ENCODE measurements at places on chromosomes 3 and 15.

DNA sequence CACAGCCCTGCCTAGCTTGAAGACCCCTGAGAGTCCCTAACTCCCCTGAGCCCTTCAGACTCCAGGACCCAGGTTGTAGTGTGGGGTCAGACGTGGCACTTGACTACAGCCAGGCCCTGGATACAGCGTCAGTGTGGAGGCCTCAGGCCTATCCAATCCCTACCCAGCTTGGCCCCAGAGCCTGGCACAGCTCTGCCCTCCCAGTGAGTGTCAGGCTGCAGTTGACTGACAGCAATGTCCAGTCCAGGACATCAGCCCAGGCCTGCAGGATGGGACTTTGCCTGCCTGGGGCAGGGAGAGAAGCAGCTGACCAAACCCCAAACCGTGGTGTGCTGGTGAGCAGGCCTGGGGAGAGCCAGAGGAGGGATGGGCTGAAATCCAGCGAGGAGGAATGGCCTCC lies 27.3 kb downstream of the KLF13 start:
- DNase-seq: peak; percentile 61

- DNase-seq: peak; percentile 85
These were observed 27.4 kb downstream of the STOML1 start for GRCh38 chr15:73964736-73965093.

GRCh38 chr3:95567346-95567745 lies 1247.0 kb upstream of the EPHA6 start:
- no peak for DNase-seq

DNA sequence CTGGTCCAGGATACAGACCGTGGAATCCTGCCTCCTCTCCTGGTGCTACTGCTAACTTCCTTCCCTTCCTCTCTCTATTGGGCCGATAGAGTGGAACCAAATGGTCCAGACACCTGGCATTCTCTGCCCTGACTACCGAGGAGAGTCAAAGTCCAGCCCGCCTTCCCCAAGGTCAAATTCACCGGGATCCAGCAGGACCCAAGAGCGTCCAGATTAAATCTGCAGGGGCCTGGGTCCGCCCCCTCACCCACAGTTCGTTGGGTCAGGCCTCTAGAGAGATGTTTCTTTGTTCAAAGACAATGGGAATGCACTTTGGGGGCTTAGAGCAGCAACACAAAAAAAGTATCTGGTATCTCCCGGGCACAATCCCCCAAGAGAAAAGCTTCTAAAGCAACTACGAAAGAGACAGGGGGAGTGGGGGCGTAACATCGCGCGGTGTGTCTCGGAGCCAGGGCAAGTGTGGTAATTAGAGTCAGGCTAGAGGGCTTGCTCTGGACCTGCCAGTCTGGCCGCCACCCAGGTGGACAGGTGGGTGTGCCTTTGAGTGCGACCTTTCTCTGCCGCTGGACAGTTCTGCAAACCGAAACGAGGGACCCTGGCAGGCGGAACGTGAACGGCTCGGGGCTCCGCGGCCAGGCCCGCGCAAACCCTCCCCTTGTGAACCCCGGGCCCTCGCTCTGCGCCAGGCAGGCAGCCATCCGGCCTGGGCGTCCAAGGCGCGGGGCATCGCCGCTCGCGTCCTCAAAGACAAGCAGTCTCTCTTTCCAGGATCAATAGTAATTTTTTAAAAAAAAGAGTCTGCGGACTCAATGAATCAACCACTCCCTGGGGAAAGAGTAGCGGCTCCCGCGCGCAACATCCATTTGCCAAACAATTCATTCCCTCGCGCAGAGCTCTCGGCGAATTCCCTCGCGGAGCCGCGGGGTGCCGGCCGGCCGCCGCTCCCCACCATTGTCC lies 806 bp downstream of the KLHL25 start:
- peak; percentile 63 for DNase-seq

- no peak for DNase-seq
These were observed 95.3 kb upstream of the SLC2A2 start for GRCh38 chr3:171121801-171122200.

GRCh38 chr15:68990231-68990991 lies 24.1 kb upstream of the NOX5 start:
- no peak for DNase-seq

DNA sequence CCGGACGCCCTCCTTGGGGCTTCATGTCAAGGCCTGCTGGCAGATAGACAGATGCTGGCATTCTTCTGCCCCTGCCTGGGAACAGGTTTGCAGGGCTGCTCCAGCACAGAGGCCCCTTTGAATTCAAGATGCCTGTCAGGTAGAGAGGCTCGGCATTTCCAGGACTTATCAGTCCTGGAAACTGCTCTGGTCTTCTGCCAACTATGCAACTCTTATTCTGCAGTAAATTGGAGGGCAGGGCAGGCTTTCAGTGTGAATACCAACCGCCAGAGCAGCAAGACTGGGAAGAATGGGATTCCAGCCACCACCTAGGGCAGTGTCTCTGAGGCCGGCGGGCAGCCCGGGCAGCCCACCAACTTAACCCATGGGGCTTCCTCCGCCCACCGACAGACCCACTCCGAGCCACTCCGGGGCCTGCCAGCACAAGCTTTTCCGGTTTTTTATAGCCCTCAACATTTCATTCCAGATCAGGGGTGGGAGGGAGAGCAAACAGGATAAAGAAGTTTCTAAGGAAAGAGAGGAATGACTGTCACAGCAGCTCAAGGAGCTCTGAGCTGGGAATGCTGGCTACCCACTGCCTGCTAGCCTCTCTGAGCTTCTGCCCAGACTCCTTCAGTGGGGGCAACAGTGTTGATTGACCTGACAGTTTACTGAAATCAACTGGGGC lies 140.9 kb downstream of the NTRK3 start:
- no peak for DNase-seq

DNA sequence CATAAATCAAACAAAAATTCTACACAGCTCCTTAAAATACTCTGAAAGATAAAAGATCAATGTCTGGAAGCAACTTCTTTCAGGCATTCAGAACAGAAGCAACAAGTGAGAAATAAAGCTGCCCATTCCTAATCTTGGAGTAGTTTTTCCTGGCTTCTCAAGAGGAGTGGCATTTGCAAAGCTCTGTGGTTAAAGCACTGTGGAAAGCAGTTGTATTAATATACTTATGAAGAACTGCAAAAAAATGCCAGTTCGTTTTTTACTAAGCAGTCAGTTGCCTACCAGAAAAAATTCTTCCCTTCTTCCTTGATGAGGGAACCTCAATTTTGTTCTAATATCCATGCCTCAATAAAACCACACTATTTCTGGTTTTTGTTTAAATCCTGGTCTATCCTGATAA lies 197.8 kb downstream of the TNIK start:
- DNase-seq: peak; percentile 17

DNA sequence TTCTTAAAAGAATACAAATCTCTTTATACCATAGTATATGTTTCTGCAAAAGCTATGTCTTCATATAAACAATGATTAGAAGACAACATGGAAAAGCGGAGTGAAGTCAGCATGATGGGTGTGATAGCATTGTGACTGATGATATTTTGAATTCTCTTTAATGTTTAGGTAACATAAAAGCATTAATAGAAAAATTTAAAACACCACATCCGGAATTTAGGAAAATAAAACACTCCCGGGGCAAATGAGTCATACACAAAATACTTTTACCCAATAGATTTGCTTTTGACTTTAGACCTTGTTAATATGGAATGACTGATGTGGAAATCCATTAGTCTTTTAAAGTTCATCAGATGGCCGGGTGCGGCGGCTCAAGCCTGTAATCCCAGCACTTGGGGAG lies 134.7 kb downstream of the P3H2 start:
- DNase-seq: no peak

GRCh38 chr3:126530171-126531050 lies 6.5 kb downstream of the CHST13 start:
- DNase-seq: no peak

DNA sequence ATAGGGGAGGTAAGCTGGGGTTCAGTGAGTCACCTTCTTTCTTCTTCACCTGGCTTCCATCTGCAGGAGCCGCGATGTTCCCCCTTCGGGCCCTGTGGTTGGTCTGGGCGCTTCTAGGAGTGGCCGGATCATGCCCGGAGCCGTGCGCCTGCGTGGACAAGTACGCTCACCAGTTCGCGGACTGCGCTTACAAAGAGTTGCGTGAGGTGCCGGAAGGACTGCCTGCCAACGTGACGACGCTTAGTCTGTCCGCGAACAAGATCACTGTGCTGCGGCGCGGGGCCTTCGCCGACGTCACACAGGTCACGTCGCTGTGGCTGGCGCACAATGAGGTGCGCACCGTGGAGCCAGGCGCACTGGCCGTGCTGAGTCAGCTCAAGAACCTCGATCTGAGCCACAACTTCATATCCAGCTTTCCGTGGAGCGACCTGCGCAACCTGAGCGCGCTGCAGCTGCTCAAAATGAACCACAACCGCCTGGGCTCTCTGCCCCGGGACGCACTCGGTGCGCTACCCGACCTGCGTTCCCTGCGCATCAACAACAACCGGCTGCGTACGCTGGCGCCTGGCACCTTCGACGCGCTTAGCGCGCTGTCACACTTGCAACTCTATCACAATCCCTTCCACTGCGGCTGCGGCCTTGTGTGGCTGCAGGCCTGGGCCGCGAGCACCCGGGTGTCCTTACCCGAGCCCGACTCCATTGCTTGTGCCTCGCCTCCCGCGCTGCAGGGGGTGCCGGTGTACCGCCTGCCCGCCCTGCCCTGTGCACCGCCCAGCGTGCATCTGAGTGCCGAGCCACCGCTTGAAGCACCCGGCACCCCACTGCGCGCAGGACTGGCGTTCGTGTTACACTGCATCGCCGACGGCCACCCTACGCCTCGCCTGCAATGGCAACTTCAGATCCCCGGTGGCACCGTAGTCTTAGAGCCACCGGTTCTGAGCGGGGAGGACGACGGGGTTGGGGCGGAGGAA lies 2.6 kb downstream of the ISLR2 start:
- no peak for DNase-seq

DNA sequence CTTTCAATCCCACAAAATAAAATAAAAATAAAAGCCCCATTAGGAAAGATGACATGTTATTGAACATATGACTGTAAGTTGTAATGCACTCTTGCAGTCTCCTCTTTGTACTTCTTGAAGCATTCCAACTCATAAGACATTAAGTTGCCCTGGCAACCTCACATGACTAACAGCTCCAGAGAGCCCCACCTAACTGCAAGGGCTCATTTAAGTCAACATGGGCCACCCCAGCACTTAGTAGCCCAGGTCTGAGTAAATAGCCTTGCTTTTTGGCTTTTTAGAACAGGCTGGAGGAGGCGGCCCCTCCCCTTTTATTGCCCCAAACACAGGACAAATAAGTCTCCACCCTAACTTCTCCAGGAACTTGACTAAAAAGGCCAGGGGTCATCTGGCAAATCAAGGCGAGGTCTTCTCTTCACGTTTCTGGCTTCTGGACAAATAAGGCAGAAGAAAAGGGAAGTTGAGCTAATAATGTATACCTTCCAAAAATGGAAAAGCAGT lies 135.1 kb downstream of the TMCO5A start:
- peak; percentile 67 for DNase-seq

DNA sequence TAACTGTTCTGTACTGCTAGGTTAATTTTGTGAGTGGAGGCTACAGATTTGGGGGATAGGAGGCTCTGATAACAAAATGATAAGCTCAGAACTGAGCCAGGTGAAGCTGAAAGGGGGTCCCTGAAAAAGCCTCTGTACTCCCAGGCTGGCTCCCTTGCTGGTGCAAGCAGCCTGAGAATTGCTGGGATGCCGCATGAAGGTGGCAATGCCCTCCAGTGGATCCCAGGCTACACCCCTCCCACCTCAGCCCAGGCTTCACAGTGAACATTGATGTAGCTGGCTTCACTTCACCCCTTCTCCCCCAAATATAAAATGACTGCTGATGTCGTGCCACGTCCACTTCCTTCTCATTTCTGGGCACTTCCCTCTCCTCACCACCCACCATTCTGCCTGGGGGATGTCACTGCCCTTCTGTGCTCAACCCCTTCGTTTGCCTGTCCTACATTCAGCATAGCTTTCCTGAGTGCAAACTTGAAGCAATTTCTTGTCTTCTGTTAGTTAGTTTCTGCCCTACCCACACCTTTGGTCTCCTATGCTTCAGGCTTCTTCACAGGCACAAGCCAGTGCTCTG lies 9.7 kb upstream of the ARHGEF26 start:
- no peak for DNase-seq

GRCh38 chr3:9500108-9501050 lies 53.2 kb downstream of the LHFPL4 start:
- peak; percentile 90 for DNase-seq

DNA sequence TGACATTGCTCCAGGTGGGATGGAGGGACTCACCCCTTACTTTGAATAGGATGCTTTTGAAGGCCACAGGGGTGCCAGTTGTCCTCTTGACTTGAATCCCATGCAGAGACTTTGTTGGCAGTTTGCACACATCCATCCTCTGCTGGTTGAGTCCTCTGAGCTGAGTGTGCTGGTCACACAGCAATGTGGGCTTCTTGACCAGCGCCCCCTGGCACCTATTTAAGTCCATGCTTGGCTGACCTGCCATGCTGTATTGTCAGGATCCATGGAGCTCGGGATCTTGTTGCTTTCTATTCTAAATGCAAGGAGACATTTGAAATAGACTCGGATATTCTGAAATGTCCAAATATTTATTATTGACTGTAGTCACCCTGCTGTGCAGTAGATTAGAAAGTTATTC lies 19.8 kb downstream of the RAB7A start:
- DNase-seq: no peak

GRCh38 chr3:112074616-112075497 lies 11.3 kb upstream of the C3orf52 start:
- peak; percentile 80 for DNase-seq

GRCh38 chr3:119380697-119381096 lies 82.7 kb downstream of the TMEM39A start:
- peak; percentile 13 for DNase-seq

DNA sequence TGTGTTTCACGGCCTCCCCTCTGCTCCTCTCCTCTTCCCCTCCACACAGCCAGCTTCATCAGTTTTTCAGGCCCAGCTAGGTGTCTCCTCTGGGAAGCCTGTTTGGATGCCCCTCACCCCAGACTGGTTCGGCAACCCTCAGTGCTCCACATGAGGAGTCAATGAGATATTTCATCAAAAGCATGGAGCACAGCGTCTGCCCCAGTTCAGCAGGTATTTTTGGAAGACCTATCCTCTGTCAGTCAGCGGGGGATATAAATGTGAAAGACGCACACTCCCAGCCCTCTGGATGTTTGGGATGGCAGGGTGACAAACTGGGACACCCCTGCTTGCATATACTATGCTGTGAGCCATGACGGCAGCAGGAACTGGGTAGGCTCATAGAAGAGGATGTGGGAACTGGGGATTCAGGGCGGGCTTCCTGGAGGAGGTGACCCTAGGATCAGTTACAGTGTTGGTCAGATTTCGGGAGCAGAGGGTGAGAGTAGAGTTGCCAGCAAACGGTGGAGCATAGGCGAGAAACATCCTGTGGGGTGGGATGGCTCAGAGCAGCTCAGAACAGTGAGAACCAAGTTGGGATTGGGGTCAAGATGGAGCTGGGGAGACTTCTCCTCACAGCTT lies 42.9 kb downstream of the PXYLP1 start:
- no peak for DNase-seq

- no peak for DNase-seq
These were observed 4.9 kb upstream of the ZNF662 start for GRCh38 chr3:42901073-42901415.
